ENCODE measurements at places on chromosomes 7 and 10.
A peak's percentile ranks its signal among the peaks of the same experiment; 100 is the strongest.

DNA sequence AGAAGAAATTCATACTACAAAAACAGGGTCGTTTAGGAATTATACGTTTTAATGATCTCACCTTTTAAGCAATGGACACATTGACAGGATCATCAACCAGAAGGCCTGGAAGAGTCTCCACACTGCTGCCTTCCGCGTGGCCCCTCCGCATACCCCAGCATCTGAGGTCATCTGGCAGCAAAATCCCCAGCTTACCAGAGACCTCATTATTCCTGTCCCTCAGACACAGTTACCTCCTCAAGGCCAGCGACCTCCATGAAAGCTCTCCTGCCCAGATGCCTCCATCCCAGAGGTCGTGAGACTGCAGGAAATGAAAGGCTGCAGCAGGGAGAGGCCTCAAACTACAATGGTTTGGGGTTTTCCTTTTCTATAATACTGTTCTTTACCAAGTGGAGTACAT is 14.8 kb upstream of the GSAP start:
- DNase-seq, result no peak

- DNase-seq, result no peak
Measured at GRCh38 chr7:111324228-111324627, 233.3 kb downstream of the LRRN3 start.

DNA sequence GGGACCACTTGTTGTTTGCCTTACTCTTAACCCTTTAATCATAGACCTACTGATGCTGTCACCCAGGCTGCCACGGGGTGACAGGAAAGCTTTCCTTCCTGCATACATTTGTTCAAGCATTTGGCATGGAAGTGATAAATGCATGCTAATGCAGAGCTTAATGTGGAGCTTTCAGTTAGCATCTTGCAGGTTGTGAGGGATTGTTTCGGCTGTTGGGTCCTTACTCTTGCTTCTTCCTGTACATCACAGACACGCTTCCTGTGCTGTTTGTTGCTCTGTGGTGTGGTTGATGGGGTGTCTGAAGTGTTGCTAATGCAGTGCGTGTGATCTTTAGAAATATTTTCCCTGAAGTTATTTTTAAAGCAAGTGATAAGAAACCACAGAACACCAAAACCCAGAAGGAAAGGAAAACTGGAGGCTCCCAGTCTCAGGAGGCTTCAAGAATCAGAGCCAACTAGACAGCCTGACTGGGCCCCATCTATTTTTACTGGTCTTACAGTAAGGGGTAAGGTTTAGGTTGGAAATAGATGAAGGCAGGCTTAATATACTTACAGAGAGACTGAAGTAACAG is 143.1 kb downstream of the CHN2 start:
- no peak for DNase-seq

GRCh38 chr10:119443970-119444660 is 98.4 kb downstream of the RGS10 start:
- no peak for DNase-seq

DNA sequence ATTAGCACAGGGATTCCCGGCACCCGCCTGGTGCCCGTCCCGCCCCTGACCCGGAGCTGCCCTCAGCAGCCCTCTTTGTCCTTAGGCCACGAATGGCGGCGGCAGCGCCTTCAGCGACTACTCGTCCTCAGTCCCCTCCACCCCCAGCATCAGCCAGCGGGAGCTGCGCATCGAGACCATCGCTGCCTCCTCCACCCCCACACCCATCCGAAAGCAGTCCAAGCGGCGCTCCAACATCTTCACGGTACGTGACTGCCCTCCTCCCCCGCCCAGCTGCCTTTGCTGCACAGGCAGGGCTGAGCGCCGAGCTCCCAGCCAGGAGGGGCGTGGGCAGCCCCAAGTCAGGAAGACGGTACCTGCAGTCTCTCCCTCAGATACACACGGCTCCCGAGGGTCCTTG is 33.6 kb downstream of the AGAP3 start:
- DNase-seq, result no peak

GRCh38 chr10:101466016-101466912 is 112.3 kb downstream of the BTRC start:
- peak; percentile 36 for DNase-seq

GRCh38 chr7:140267381-140268226 is 90.8 kb upstream of the KDM7A start:
- DNase-seq, result no peak
